ENCODE measurements at places on chromosomes 4 and X.

GRCh38 chrX:41452565-41453356 is 5.6 kb downstream of the NYX start:
- DNase-seq: no peak

- DNase-seq: peak; percentile 78
Measured at GRCh38 chr4:76949276-76950051, at the start of gene SEPTIN11. SEPTIN11 (plus strand) TSS chr4:76949752; CDS start chr4:76949904, 152 bp downstream.

DNA sequence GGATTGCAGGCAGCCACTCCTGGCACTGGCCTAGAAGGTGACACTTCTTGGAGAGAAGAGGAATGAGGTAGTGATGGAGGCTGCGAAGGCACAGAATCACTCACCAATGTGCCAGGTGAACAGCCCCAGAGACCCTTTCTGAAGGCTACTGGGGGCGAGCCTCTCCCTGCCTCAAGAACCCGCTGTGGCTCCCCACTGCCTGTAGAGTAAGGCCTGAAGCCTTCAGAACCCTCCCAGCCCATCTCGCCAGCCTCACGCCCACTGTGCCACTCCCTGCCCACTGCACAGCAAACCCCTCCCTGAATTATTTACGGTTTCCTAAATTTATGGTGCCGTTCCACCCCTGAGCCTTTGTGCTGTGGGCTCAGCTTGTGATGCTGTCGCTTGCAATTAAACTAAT is 24.2 kb upstream of the SORCS2 start:
- no peak for DNase-seq

DNA sequence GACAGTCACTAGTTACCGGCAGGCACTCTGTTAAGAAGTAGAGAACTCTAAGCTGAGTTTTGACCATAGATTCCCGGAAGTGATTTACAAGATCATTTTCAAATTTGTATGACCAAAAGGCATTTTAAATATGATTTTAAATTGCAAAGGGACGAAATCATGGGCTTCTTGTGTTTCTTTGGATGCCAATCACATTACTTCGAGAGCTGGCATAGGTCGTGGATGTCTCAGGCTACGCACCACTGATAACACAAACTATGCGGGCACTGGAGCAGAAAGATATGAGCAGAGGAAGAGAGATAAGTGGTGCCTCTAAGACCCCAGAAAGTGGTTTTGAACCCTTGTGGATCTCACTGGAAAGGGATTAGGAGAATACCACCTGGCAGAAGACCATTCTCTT is 294.2 kb upstream of the FTHL17 start:
- no peak for DNase-seq

DNA sequence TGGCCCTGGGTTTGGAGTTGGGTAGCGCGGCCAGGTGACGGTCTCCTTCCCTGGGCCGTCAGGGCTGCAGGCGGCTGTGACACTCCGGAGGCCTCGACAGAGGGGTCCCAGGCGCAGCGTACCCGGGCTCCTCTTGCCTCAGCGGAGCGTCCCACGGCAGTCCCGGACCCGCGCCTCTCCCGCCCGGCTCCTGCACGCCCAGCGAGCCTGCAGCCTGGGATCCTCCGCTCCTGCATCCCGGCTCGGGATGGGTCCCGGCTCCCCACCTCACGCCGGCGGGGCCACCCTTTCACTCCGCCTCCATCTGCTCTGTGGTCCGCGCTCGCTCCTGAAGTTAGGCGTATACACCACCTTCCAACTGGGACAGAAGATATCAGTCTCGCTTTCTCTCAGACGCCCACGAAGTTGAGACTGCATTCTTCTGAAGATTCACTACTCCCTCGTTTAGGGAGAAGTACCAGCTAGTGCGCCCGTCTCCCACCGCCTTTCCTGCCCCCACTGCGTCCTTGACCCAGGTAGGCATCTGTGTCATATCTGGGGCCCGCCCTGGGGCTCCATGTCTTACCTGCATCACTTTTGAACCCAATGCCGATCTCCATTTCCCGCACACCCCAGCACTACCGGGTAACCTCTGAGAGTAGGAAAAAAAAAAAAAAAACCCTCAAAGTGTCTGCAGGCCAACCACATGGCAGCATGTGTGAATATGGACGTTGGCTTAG is 32.3 kb upstream of the KDR start:
- DNase-seq: no peak

- DNase-seq: no peak
Measured at GRCh38 chrX:117713411-117713810, 403.2 kb downstream of the KLHL13 start.

DNA sequence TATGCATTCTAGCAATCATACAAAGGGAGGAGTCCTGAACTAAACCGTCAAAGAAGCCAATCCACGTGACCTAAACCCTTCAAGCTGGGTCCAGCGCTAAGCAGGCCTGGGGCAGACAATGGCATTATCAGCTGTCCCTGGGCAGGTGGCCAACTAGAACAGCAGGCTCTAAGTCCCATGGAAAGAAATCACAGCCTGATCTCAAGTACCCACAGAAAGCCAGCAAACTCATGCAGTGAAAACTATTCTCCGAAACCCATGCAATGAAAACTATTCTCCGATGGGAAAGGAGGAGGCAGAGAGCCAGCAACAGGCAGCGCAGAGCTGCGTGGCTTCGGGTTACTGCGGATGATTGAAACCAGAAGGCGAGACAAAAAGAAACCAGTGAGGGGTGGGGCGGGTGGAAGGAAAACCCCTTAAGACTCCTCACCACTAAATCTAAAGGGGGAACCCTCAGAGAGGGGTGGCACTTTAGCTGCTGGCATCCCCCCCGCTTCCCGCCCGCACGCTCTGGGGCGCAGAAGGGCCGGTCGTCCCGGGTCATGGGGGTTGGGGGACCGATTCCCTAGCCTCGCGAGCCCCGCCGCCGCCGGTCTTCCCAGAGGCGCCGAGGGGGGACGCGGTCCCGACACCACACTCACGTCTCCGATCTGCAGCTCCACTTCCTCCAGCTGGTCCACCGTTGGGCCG is 567 bp downstream of the C4orf46 start:
- DNase-seq: peak; percentile 16

DNA sequence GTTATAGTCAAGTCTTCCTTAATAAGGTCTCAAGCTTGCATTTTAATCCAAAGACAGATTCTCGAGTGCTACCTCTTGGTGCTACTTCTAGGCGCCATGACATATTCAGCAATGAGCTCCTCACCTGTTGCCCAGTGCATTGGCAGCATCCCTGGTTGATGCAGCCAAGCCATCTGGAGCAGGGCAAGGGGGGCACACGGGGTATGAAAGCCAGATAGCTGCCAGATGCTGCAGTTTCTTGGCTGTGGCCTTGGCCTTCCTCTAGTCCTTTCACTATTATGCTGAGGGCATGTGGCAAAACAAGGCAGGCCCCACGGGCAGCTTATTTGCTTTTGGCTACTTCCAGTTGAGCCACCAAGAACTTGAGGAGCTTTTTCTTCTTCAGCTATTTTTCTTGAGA is 168.6 kb upstream of the PGRMC2 start:
- no peak for DNase-seq

DNA sequence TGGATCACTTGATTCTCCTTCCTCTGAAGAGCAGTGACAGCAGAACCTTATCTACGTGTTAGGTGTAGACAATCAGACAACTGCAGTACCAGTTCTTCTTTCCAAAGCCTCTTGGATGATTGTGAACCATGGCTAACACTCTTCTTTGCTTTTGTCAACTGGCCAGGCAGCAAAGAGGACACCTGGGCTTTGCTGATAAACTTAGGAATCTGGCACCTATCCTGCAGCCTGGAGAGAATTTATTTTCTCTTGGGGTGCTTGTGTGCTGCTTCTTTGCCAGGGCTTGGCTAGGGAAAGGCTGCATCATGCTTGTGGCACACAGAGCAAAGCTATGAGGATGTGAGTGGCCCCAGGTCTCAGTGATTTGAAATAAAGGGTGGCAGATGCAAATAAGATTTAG is 77.4 kb downstream of the ANAPC4 start:
- DNase-seq: no peak

DNA sequence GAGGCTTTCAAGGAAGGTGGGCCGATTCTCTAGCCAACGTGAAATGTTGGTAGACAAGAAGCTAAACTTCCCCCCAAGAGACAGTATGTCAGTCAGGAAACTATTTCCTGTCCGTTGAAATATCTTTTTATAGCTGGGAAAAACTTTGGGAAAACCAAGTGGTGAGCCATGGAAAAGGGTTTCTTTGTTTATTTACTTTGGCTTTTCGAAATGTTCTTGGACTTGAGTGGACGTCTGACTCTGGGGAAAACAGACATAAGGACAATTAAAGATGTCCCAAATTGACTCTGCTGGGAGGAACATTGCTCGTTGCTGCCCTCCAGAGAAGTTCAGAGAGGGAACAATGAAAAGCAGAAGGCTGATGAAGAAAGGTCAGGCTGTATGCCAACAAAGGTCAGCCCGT is 295.4 kb downstream of the RAPGEF2 start:
- DNase-seq: no peak

DNA sequence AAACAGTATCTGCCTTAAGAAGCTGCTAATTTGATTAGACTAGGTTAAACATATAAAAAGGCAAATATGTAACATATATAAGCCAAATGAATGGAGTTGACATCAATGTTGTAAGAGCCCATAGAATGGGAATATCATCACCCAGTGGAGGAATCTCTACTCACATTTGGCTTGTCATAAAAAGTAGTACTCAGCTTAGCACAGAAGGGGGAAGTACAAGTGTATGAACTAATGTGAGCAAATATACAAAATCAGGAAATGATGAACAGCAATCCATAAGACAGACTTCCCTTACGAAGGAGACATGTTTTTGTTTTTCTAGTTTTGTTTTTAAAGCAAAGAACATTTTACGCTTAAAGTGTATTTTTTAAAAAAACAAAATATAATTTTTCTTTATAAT is 74.9 kb downstream of the MAB21L2 start:
- DNase-seq: peak; percentile 36

GRCh38 chr4:46653842-46654241 is 255.2 kb downstream of the COX7B2 start:
- DNase-seq: no peak

Measured in bone marrow (tissue), 2 donors.